ENCODE measurements at places on chromosomes 13 and 19.

- DNase-seq: no peak
These were observed 3.5 kb upstream of the TLE5 start for GRCh38 chr19:3065675-3066357.

DNA sequence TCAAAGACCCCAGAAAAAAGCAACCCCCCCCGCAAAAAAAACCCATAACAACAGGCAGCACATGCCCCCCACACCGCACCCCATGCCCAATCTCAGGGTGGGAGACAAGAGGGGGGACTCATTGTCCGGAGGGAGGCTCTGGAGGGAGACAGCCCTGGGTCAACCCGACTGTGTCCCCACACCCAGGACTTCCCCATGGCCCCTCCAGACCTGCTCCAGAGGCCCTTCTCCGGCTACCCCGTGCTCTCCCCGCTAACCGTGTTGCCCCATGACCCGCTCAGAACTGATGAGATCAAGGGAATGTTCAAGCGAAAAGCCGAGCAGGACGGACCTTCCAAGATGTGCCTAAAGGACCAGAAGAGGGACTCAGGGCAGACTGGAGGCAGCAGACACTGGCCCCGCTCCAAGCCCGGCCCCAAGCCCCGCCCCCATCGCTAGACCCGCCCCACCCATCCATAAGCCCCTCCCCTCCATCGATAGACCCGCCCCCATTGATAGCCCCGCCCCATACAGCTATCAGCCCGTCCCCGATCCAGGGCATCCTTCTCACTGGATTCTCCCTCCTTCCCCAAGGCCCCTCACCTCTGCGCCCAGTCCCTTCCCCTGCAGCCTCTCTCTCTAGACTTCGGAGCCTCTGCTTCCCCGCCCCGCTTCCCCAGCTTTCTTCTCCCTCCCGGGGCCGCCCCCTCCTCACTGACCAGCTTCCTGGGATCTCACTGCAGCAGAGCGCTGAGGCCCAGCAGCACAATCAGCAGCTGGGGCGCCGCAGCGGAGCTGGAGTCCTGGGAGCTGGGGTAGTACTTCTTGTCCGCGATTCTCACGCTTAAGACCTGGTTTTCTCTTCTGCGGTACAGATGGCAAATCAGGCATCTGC, 2.2 kb downstream of the BST2 start:
- DNase-seq: no peak

- no peak for DNase-seq
These were observed at the start of gene PRR19 for GRCh38 chr19:42301646-42302203. Gene PRR19 (plus strand): TSS chr19:42302132. CDS start chr19:42309585, 7,453 bp downstream.

GRCh38 chr13:35255241-35255640, 221.2 kb downstream of the MAB21L1 start:
- DNase-seq: no peak

GRCh38 chr13:74576420-74576819, 442.2 kb upstream of the KLF12 start:
- no peak for DNase-seq

GRCh38 chr19:29967623-29968022, 25.6 kb downstream of the URI1 start:
- no peak for DNase-seq

DNA sequence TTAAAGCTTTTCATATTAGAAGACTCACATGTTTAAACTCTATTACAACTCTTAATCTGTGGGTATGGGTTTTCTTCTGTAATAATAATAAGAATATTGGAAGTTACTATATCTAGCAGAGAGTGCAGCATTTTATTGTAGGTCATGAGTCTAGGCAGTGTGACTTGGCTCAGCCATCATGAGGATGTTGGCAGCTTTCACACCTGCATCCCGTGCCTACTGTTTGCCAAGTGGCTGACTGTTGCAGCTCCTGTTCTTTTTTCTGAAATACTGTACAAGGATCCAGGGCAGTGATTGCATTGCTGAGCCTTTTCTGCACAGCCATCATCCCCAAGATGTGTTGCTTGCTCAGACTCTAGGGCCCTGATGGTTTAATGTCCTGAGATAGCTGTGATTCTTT, 47.4 kb downstream of the MTUS2 start:
- no peak for DNase-seq

DNA sequence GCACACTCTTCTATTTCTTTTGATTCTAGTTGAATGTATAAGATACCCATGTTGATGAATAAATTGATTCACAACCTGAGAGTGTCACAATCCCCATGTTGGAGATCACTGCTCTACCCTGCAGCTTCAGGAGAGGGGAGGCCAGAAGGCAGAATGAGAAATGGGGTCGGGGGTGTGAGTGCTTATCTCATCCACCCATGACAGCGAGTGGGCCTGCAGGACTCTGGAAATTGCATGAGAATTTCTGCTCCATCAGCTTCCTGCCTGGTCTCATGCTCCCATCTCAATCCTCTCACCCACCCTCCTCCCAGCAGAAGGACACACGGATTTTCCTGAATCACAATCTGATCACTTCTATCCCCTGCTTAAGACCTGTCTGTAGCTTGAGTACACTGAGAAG, 22.9 kb upstream of the IGFL1 start:
- no peak for DNase-seq

GRCh38 chr19:49393881-49394280, 5.8 kb downstream of the KASH5 start:
- no peak for DNase-seq

DNA sequence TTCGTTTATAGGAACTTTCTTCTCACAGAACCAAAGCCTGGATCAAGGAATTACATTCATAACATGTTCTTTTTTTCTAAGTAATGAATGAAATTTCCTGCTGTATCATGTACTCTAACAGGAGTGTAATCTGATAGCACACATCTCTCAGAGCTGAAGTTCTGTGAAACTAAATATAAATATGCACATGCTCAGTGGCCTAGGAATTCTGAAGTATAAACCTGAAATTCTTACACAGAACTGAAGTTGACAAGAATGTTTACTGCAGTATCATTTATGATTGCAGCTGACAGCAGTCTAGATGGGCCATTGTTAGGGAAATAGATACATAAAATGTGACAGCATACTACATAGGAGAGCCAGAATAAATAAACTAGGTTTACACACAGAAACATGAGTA, 54.5 kb downstream of the USP12 start:
- DNase-seq: no peak

- no peak for DNase-seq
These were observed 50.0 kb upstream of the TMTC4 start for GRCh38 chr13:100724568-100724967.

GRCh38 chr19:47109541-47110375, 3.8 kb downstream of the ZC3H4 start:
- no peak for DNase-seq

GRCh38 chr13:66339214-66339613, 890.9 kb downstream of the PCDH9 start:
- DNase-seq: no peak

GRCh38 chr19:38057959-38058690, 151.1 kb downstream of the SIPA1L3 start:
- no peak for DNase-seq

DNA sequence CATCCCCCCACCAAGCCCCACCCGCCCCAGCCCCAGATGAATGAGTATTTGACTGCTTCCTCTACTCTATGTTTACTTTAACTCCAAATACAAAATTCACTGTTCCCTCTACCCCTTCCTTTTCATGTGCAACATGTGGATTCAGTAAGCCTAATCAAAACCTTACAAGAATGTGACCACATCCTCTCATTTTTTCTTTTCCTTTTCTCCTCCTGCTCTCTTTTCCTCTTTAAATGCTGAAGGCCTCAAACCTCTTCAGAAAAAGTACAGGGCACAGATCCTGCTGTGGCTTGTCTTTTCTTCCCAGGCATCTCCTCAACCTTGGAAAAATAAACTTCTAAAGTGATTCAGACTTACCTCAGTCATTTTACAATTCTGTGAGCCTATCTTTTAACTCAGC, 119.0 kb downstream of the MYCBP2 start:
- peak; percentile 65 for DNase-seq

DNA sequence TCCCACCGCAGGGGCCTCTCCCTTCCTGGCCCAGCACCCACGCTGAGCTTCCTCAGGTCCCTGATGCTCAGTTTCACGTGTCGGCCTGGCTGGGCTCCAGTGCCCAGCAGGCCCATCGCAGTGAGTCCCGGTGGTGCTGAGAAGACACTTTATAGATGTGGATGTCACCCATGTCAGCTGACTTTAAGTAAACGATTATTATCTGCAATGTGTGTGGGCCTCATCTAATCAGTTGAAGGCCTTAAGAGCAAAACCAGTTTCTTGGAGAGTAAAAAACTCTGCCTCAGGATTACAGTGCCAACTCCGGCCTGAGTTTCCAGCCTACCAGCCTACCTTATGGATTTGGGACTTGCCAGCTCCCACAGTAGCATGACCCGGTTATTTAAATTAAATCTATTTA, 17.3 kb upstream of the SMIM17 start:
- DNase-seq: no peak

- DNase-seq: no peak
These were observed 18.0 kb downstream of the CLASRP start for GRCh38 chr19:45056831-45057230.

DNA sequence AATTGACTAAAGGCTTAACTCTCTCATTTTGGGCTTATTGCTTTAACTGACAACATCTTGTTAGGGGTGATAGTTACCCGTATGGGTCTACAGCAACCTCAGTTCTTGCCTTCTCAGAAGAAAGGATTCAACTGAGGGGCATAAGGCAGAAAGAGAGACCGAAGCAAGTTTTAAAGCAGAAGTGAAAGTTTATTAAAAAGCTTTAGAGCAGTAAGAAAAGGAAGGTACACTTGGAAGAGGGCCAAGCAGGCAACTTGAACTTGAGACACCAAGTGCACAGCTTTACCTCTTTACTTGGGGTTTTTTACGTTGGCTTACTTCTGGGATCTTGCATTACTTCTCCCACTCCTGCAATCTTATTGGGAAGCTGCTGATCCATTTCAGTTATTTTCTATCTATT, 246.9 kb upstream of the PRR20A start:
- no peak for DNase-seq
